ENCODE measurements at places on chromosomes 12 and 14.

DNA sequence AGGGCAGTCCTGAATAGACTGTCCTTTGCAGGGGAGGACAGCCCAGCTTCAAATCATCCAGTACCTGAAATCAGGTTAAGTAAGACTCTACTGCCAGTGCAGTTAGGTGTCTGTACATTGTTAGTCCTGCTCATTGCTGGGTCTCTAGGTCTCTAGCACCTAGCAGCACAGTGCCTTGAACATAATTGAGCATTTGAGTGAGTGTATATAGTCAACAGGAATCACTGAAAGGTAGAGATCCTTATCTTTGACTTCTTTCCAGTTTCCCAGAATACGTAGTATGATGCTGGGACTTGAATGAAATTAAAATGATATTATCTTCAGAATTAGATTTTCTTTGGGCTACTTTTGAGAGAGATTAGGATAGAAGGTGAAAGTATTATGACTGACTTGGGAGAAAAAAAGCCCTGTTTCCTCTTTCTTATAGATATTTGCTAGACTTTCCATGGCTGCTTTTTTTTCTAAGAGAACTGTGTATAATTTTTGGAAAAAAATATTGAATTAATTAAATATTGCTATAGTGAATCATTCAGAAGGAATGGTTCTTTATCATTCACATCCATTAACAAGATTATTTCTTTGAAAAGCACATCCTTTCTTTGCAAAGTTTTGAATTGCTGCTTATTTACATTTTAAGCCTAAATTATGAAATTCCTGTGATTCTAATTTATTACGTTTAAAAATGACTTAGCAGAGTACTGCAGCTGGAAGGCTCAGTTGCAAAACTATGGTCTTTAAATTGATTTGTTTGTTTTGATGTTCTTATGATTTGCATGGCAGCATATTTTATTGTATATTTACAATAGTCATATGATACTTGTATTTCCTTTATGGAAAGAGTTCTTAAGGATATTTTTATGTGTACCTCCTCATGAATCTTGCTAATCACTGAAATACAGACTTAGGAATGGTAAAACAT lies 51.6 kb downstream of the PPP4R4 start:
- DNase-seq, result no peak

- DNase-seq, result no peak
Observed at GRCh38 chr12:6929466-6930452, 2.0 kb downstream of the ATN1 start.

DNA sequence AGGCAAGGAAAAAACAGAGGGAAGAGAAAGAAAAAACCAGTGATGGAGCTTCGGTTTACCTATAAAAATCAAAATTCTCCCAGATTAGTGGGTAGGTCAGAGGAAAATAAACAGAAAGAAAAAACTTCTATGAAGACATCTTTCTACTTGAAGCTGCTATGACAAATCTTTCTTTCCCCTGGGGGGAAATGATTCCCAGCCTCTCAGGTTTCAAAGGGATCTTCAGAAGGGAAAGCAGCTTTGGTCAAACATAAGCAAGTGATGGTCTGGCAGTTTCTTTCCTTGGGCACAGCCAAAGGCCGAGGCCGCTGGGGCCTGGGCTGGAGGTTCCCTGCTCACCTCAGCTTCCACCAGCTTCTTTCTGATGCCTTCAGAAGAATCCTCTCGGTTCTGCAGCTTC lies 104.5 kb downstream of the PRKAB1 start:
- DNase-seq, result no peak

GRCh38 chr12:6328945-6329702 lies 12.8 kb downstream of the TNFRSF1A start:
- no peak for DNase-seq

Data from right hindlimb (tissue), 1 donor.